Activated naive CD4-positive, alpha-beta T cell treated with Interleukin-2 at 50 U/mL for 16 hours (primary cell): ENCODE measurements at places on chromosomes 13 and 19.

DNA sequence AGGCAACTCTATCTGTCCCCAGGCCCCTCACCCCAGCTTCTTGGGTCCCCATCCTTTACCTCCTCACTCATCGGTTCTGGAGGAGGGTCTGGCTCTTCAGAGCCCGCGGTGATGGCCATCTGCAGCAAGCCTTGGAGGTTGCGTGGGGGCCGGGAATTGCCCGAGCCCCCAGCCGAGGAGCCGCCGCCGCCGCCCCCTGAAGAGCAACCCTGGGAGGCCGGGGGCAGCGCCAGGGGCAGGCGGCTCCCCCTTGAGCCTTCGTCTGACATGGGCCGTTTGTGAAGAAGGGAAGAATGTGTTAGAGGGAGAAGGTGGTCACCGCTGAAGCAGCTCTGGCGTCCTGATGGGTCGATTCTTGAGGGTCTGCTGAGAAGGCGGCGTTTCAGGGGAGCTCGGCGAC lies 570 bp downstream of the HSPBP1 start:
- no peak for DNase-seq

GRCh38 chr19:46441866-46442265 lies 13.1 kb upstream of the PNMA8C start:
- DNase-seq, result no peak

DNA sequence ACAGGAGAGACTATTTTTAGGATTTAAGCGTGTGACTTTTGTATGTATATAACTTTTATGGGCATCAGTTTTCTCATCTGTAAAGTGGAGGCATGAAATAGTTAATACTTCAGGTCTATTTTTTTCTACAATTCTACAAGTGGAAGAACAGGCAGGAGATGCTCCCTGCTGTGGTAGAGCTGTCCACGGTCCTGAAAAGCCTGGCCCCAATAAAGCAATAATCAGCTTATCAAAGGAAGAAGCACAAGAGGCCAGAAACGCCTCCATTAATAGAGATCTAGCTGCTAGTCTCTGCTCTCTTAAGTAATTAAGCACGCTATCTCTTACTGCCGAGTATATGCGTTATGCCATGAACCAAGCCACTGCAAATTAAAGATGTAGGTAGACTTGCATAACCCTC lies 28.0 kb upstream of the WASF3 start:
- DNase-seq, result no peak

DNA sequence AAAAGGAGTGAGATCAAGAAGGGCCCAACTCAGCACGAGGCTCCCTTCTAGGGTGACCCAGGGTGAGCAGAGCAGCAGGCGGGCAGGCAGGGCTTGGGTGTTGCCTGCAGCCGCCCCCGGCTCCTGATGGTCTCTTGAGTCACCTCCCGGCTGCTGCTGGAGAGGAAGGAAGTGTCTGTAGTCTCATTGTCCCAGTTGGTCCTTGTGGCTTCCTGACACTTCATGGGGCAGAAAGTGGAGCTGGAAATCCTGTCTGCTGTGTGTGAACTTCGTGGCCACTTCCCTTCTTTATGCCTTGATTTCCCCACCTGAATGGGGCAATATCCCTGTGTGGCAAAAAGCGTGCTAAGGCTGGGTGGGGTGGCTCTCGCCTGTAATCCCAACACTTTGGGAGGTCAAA lies 2.5 kb downstream of the MAP1S start:
- DNase-seq, result no peak

- peak; percentile 3 for DNase-seq
Measured at GRCh38 chr19:8324186-8325050, 3.1 kb downstream of the RPS28 start.

GRCh38 chr13:26348966-26349365 lies 95.0 kb downstream of the CDK8 start:
- DNase-seq, result no peak
